ENCODE measurements at places on chromosomes 12 and 14. TPM values are rescaled to one million over a fixed set of nuclear protein-coding genes. Genes with fewer than 3 reads are reported as not detected.

The PRPF40B gene
- 6.7 TPM for total RNA-seq

The KRT72 gene
- total RNA-seq, result not detected

The LYZ gene
- 2.2 TPM for total RNA-seq

The CD163 gene
- not detected for total RNA-seq

The CLECL1 gene
- not detected for total RNA-seq

The TMEM179 gene
- total RNA-seq, result 0.35 TPM

The MIPOL1 gene
- total RNA-seq, result 2.6 TPM

The CLEC4C gene
- not detected for total RNA-seq

The TAS2R43 gene
- total RNA-seq, result not detected

The COCH gene
- total RNA-seq, result 24.8 TPM

The SLC6A15 gene
- 1.9 TPM for total RNA-seq

The RDH16 gene
- 0.09 TPM for total RNA-seq

The IL22 gene
- total RNA-seq, result not detected

The FAM90A1 gene
- not detected for total RNA-seq

The TSFM gene
- 69.3 TPM for total RNA-seq

The AQP2 gene
- total RNA-seq, result not detected

The PZP gene
- not detected for total RNA-seq

The AQP6 gene
- not detected for total RNA-seq

The BHLHE41 gene
- 0.73 TPM for total RNA-seq

The ZFC3H1 gene
- total RNA-seq, result 15.7 TPM

The EGLN3 gene
- total RNA-seq, result 4.5 TPM

The PRB2 gene
- not detected for total RNA-seq

The KRT3 gene
- 0.07 TPM for total RNA-seq

The CRIP2 gene
- 166 TPM for total RNA-seq

The IFI27 gene
- 0.25 TPM for total RNA-seq

The CLEC2B gene
- total RNA-seq, result 1.4 TPM

The VASH1 gene
- total RNA-seq, result 4.9 TPM

The PLEKHG3 gene
- total RNA-seq, result 42.5 TPM

The TSPAN19 gene
- 0.18 TPM for total RNA-seq

The GLTP gene
- total RNA-seq, result 21.4 TPM

The SIRT4 gene
- 0.80 TPM for total RNA-seq

The OSGEP gene
- total RNA-seq, result 25.0 TPM

The FOXA1 gene
- 10.6 TPM for total RNA-seq
